Choroid plexus epithelial cell (primary cell): ENCODE measurements at places on chromosomes 16 and 17.

DNA sequence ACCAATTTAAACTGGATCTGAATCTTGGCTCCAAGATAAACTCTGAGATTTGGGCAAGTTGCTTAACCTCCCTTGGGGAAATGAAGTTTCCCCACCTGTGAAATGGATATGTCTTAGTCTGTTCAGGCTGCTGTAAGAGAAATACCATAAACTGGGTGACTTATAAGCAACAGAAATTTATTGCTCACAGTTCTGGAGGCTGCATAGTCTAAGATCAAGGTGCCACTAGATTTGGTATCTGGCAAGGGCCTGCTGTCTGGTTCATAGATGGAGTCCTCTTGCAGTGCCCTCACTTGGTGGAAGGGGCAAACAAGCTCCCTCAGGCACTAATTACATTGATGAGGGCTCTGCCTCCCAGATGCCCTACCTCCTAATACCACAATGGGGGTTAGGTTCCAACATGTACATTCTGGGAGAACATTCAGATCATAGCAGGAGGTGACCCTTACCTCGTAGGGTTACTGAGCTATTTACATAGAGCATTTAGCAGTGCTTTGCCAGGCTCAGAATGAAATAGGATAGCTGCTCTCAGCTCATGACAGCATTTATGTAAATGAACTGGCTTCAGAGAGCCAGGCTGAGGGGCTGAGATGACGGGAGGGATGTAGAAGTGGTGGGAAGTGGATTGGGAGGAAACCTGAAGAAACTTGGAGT is 83.9 kb downstream of the SPECC1 start:
- DNase-seq: peak; percentile 35

- peak; percentile 97 for DNase-seq
These were observed 32.5 kb downstream of the ABCC12 start for GRCh38 chr16:48123104-48123788.

GRCh38 chr17:71963351-71963750 is 157.5 kb upstream of the SOX9 start:
- DNase-seq: no peak

DNA sequence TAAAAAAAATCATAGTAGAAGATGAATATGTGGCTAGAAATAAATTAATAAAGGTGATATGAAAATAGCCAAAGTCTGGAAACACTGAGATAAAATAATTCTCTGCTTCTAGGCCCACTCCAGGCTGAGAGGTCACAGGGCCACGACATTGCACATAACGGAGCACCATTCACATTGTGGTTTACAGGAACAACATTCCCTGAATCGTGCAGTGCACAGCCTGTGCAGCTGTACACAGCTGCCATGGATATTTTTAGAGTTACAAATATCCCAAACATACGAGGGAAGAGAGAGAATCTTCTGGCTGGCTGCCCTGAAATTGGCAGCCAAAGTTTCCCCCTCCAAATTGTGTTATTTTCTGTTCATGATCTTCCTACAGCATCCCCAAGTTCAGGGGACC is 68.8 kb downstream of the GSG1L start:
- no peak for DNase-seq

GRCh38 chr16:4081521-4082021 is 34.7 kb downstream of the ADCY9 start:
- no peak for DNase-seq

DNA sequence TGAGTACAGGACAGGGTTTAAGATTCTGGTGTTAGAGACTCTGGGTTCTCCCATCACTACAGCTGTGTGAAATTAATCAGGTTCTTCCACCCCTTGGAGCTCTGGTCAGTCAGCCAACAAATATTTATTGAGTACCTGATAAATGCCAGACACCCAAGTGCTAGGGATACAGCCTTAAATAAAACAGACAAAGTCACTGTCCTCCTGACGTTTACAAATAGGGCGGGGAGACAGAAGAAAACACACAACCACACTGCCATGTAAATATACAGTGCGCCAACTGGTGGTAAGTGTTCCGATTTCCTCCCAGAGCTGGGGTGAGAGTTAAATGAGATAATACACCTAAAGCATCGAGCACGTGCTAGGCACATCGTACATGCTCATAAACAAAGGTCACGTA is 121.0 kb downstream of the COPRS start:
- DNase-seq: no peak

GRCh38 chr17:63646488-63646806 is 24.2 kb downstream of the MAP3K3 start:
- no peak for DNase-seq

GRCh38 chr17:79305768-79306423 is 231.3 kb downstream of the ENGASE start:
- DNase-seq: peak; percentile 21

DNA sequence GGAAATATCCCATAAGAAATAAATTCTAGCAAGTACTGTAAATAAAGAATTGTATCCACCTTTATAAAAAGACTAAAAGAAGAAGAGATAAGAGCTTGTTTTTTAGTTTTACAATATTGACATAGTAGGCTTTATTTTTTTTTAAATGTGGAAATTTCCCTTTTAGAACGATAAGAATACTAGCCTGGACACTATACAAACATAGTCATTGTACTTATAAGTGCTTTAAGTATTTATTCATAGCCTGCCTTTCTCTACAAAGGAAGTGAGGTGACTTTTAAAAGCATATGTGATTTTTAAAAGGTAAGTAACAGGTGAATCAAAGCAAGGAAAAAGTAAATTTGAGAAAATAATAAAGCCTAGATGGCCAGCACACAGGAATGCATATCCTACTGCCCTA is 17.7 kb downstream of the TOX3 start:
- DNase-seq: no peak

DNA sequence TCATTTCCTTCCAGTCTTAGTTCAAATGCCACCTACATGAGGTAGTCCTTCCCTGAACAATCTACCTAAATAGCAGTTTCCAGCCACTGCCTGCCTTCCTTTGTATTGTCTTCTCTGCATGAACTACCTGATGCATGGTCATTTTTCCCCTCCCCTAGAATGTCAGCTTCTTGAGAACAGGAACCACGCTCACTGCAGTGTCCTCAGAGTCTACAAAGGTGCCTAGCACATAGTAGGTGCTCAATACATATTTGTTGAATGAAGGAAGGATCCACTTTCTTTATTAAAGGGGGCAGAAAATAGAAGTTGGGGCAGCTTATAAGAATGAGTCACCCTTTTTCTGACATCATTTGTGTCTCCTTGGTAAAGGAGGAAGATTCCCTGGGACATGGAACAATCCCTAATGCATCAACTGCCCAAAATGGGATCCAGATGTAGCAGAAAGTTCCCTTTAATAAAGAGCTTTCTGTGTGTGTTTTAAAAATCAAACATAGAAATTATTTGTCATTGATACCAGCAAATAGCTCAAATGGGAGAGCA is 4.4 kb upstream of the CYLD start:
- DNase-seq: no peak

- no peak for DNase-seq
These were observed 17.5 kb upstream of the RPTOR start for GRCh38 chr17:80527016-80527645.
